ENCODE measurements at places on chromosomes 13 and 19.
A peak's percentile ranks its signal among the peaks of the same experiment; 100 is the strongest.

GRCh38 chr19:10685210-10685609 lies 16.0 kb upstream of the QTRT1 start:
- no peak for DNase-seq

GRCh38 chr19:579111-579841 lies 6.9 kb downstream of the BSG start:
- DNase-seq: no peak

GRCh38 chr13:49951754-49952535 lies 15.8 kb upstream of the SPRYD7 start:
- DNase-seq: no peak

DNA sequence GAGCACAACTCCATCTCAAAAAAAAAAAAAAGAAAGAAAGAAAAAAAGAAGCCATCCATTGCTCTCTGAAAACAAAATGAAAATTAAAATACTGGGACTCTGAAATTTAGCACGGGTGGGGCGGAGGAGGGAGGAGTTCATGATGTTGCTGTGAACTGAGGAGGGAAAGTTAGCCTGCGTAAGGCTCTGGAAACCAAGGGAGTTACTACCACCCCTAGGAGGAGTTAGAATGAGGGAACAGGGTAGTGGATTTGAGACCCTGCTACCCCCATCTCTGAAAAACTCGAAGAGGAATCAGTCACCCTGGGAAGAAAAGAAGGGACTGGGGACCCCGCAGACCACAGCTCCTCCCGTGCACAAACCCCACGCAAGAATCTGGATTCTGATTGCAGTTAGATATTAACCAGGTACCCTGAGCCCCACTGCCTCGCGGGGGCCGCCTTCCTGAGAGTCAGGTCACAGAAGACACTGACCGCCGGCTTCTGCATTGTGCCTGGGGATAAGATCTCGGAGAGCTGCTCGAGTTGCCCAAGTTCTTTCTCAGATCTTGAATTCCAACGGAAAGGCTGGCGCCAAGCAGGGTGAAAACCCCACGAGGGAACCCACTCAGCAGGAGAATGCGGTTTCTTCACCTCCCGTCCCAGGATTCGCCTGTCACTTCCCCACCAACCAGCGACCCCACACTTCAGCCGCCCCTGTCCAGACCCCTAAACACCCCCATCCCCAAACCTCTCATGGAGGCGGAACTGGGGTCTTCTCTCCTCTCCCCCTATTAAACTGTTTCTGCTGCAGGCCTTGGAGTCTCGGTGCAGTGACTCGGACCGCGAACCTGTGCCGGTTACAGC lies 870 bp downstream of the ZNF442 start:
- DNase-seq: peak; percentile 39

DNA sequence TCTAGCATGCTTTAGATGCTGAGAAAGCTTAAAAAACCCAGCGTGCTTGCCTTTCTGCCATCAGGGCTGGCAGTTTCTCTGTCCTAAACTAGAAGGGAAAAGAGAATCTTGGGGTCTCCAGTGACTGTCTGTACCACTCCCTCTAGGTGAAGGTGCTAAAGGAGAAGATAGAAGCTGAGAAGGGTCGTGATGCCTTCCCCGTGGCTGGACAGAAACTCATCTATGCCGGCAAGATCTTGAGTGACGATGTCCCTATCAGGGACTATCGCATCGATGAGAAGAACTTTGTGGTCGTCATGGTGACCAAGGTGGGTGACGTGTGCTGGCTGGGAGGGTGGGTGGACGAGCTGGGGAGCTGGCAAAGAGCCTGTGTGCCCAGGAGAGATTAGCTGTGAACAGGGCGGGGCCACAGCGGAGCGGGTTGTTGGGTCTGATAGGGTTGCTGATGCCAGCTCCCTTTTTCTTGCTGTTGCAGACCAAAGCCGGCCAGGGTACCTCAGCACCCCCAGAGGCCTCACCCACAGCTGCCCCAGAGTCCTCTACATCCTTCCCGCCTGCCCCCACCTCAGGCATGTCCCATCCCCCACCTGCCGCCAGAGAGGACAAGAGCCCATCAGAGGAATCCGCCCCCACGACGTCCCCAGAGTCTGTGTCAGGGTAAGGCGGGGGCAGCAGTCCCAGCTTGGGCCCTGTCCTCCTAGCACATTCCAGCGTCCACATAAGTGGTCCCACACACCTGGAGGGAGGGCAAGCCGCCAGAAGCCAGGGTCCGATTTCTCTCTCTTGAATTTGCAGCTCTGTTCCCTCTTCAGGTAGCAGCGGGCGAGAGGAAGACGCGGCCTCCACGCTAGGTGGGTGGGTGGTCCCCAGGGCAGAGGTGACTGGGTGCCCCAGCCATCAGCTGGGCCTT lies 2.3 kb downstream of the RAD23A start:
- DNase-seq: no peak

- no peak for DNase-seq
Measured at GRCh38 chr19:3129112-3129511, 6.7 kb upstream of the GNA15 start.

DNA sequence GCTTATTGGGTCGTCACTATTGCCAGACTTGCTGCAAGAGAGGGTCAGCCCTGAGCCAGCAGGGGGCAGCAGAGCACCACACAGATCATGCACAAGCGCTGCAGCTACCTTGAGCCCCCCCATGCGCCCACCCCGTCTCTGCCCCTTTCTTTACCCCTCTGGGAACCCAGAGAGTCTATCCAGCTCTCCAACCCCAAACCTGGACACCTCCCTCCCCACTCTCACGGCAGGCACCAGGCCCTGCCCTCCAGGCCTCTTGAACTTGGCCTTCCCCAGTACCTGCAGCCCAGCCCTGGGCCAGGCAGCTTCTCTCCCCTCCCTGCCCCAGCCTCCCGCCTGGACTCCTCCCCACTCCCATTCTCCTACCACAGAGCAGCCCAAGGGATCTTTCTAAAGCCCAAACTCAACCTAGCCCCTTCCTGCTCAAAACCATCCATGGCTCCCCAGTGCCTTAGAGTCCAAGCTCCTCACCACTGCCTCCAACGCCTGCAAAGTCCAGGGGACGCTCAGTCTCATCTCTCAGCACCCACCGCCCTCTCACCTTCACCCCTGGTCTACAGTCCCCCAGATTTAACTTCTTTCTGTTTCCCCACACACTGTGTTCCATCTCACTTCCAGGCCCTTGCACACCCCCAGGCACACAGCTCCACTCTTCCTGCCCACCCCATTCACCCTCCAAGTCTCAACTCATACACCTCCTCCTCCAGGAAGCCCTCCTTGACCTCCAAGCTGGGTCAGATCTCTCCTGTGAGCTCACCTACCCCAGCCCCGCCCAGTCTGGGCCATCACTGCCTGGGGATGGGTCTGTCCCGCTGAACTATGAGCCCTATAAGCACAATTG lies 9.4 kb upstream of the CEACAM16 start:
- peak; percentile 77 for DNase-seq

DNA sequence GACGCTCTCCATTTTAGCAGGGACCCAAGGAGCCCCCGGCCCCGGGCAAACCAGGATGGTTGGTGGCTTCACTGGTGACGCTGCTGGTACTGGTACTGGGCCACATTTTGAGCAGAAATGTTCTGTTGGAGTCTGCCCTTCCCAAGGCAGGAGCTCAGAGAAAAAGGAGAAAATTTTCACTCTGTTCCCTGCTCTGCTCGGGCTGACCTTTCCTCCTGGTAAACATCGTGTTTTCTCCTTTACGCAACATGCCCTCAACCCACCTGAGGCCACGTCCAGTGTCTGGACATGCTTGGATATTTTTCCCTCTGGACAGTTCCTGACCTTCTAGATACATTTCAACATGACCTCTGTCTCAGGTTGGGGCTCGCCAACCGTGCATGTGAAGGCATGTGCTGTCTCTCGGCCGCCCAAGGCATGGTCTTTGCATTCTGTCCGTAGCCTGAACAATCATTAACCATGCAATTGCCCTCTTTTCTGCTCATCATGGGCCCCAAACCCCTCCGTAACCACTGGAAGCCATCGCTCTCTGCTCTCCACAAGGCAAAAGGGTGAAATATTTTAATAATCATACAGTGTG lies 115.2 kb upstream of the PEG3 start:
- no peak for DNase-seq

DNA sequence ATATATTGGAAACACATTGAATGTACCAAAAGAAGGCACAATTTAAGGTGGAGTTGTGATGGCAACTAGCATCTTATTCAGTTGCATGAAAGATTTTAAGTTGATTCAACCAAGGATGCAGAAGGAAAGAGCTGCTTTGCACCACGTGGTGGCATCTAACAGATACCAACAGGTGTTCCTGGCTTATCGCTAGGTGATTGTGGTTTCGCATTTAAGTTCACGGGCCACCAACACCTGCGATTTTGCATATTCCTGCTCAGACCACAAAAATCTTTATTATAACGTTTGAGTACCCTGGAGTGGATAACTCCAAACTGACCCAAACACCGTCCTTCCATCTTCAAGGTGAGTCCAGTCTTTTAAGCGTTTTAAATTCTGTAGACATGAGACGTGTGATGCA lies 45.3 kb downstream of the RGCC start:
- DNase-seq: no peak

DNA sequence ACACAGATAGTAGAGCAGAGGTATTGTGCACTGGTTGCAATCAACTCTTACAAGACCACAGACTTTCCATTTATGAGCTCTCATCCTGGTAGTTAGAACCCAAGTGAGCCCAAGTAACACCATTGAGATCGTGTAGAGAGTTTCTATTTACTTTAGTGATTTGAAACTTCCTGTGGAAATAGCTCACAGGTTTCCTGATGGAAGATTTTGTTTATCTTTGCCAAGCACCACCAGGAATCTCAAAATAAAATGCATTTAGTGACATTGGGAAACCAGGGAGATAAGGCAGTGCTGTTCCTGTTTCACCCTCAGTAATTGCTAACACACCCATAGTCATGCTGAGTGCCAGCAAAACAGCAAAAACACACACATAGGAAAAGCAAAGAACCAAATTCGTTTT lies 102.5 kb downstream of the FLT1 start:
- no peak for DNase-seq

- DNase-seq: no peak
Measured at GRCh38 chr19:11448410-11448809, 13.0 kb downstream of the PRKCSH start.

- DNase-seq: no peak
Measured at GRCh38 chr19:13622766-13623715, 116.8 kb upstream of the CACNA1A start.

DNA sequence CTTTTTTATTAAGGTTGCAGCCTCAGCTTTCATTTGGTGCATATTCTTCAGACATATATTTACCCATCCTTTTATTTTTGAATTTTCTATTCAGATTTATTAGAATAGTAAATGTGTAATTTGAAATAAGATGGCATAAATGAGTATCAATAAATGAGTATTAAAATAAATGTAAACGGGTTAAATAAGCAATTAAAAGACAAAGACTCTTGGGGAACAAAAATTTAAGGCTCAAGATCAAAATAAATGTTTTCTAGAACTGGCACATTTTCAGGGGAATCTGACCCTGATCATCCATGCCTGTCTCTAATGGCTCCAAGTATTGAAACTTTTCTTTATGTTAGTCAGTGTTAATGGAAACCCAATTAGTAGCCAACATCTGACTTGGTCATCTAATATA lies 3.0 kb downstream of the OR10H3 start:
- no peak for DNase-seq

- no peak for DNase-seq
Measured at GRCh38 chr13:59660582-59660981, 503.1 kb downstream of the DIAPH3 start.

- DNase-seq: no peak
Measured at GRCh38 chr13:41054212-41054877, 7.0 kb upstream of the WBP4 start.

GRCh38 chr13:113084094-113084942 lies 21.3 kb upstream of the F7 start:
- no peak for DNase-seq

GRCh38 chr19:29016926-29017760 lies 195.8 kb downstream of the UQCRFS1 start:
- no peak for DNase-seq

GRCh38 chr13:49925881-49926418 lies 10.2 kb downstream of the SPRYD7 start:
- DNase-seq: peak; percentile 66

GRCh38 chr19:41111750-41112295 lies 2.4 kb upstream of the CYP2F1 start:
- DNase-seq: no peak

DNA sequence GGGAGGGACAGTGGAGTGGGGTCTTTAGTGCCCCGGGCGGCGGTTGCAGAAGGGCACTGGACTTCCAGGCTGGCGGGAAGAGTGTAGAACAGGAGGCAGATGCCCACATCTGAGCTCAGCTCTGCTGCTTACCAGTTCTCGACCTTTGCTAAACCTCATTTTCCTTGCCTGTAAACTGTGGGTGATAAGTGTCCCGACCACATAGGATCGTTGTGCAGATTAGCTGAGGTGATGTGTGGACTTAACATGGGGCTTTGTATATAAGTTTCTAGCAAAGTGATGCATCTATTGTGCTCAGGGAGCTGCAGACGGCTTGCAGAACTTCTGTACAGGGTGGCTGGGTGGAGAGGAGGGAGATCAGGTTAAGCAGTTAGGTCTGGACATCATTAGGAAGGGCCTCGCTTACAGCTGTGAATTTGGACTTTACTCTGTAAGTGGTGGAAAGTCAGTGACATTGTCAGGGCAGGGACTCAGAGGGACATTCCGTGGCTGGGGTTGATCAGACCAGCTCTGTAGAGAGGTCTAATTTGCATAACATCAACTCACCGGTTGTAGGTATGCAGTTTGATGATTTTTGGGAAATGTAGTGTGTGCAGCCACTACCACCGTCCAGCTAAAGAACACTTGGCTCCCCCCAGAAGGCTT lies 70.0 kb downstream of the SPATA13 start:
- DNase-seq: no peak

GRCh38 chr13:97441368-97441767 lies 7.4 kb downstream of the RAP2A start:
- no peak for DNase-seq

- DNase-seq: no peak
Measured at GRCh38 chr13:22758245-22758644, 422.5 kb upstream of the SGCG start.

GRCh38 chr19:1313695-1314613 lies 28.3 kb downstream of the EFNA2 start:
- no peak for DNase-seq

- DNase-seq: no peak
Measured at GRCh38 chr13:44783994-44784707, 205.1 kb downstream of the NUFIP1 start.

DNA sequence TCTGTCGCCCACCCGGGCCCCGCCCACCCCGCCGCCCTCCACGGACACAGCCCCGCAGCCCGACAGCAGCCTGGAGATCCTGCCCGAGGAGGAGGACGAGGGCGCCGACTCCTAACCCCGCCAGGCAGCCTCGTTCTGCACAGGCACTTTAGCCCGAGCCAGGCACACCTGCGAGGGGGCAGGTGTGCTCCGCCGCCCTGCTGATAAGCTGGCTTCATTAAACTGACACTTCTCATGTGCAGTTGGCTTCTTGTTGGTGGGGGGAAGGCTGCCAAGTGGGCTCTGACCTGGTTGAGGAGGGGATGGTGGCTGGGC lies 8.2 kb downstream of the IL4I1 start:
- DNase-seq: no peak

- DNase-seq: peak; percentile 88
Measured at GRCh38 chr19:3062165-3063105, at the start of gene TLE5. TSS of gene TLE5 (minus strand) at chr19:3062495. CDS start at chr19:3062200, 295 bp downstream.
